ENCODE measurements at places on chromosomes 11 and 22.

DNA sequence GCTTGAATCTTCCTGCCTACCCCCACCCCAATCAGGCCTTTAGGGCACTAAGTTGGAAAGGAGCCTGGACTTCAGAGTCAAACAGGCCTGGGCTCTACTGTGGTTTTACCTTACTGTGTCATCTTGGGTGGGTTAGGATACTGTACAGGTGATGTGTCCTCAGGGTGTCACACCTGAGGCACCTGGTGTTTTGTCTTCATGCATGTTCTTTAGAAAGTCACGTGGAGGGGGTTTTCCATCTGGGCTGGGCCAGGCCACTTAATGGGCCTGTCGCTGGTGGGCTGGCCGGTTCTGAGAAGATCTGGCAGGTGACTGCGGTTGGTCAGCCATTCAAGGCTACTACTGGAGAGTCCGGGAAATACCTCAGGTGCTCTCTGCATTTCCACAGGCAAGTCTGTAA lies 92.6 kb downstream of the SWAP70 start:
- no peak for DNase-seq

DNA sequence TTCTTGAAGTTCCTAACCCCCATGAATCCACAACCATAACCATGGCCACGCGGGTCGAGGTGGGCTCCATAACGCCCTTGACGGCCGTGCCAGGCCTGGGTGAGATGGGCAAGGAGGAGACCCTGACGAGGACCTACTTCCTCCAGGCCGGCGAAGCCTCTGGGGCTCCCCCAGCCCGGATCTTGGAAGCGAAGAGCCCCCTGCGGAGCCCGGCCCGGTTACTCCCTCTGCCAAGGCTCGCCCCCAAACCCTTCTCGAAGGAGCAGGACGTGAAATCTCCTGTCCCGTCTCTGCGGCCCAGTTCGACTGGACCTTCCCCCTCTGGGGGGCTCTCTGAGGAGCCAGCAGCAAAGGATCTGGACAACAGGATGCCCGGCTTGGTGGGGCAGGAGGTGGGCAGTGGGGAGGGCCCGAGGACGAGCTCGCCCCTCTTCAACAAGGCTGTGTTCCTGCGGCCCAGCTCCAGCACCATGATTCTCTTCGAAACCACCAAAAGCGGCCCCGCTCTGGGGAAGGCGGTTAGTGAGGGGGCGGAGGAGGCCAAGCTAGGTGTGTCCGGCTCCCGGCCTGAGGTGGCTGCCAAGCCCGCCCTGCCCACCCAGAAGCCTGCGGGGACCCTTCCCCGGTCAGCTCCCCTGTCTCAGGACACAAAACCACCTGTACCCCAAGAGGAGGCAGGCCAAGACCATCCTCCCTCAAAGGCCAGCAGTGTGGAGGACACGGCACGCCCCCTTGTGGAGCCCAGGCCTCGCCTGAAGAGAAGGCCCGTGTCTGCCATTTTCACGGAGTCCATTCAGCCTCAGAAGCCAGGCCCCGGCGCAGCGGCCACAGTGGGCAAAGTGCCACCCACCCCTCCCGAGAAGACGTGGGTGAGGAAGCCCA lies 75.7 kb downstream of the KIAA1671 start:
- DNase-seq: no peak

GRCh38 chr11:129234978-129235377 lies 42.9 kb upstream of the ARHGAP32 start:
- DNase-seq: no peak

DNA sequence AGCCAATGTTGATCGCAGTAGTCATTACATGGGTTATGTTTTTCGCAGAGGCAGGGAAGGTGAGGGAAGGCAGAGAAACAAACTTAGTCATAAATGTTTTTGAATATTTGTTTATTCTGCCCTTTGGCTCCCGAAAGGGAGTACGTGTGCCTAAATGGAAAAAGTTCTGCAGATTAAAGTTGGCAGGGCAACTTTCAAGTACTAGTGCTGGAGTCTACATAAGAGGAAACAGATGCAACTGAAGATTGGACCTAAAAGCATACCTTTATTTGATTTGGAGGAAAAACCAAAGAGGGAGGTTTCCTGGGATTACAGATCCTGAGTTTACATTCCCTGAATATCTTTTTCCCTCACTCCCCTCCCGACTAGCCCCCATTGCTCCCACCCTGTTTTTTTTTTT lies 5.7 kb downstream of the HSD17B12 start:
- DNase-seq: no peak

DNA sequence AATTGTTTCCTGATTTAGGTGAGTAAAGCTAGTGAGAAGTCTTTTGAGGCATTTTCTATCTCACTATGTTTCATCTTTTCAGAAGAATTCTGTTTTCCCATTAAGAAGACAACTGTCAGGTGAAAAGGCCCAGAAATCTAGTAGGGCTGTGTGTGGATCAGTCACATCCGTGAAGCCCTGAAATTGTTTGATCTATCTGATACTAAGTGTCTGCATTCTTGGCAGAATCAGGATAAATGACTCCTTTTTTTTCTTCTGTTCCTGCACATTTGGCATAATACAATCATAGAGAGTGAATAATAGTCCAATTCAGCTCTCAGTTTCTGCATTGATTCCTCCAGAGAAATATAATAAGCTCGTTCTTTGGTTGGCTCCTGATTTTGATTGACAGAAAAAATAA lies 208.3 kb downstream of the NAV2 start:
- no peak for DNase-seq

- no peak for DNase-seq
Measured at GRCh38 chr11:107719557-107720302, 7.9 kb upstream of the SLN start.

- DNase-seq: no peak
Measured at GRCh38 chr11:122100037-122100755, 15.8 kb downstream of the BLID start.

DNA sequence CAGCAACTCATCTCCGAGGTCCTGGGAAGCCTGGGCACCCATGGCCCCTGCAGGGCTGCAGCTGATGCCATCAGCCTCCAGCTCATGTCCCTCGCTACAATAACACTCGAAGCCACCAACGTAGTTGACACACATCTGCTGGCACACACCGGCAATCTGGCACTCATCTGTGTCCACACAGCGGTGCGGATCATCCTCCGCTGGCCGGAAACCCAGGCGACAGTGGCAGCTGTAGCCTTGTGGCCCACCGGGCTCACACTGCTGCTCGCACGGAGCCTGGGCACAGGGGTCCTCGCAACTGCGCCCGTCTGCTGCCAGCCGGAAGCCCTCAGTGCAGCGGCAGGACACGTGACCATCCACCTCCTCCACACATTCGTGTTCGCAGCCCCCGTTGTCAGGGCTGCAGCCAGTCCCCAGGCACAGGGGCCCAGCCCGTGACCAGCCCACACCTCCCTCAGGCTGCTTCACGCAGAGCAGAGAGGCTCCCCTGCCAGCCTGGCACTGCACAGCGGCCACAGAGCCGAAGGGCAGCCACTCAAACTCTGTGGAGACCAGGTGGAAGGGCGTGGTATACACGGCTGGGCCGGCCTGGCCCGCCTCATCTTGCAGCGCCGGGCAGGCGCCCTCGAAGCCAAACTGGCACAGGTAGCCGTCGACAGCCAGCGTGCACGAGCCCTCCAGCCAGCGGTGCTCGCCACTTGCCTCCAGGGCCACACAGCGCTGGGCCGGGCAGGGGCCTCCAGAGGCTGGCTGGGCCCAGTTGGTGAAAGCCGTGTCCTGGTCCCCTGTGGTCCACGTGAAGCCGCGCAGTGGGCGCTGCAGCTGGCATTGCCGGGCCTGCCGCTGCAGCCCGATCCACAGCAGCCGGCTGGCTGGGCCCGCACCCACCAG lies 678 bp downstream of the CD248 start:
- no peak for DNase-seq

GRCh38 chr11:111633756-111634362 lies 31.6 kb downstream of the SIK2 start:
- no peak for DNase-seq
